ENCODE measurements at places on chromosomes 1 and 21. TPM values are rescaled to one million over a fixed set of nuclear protein-coding genes. Genes with fewer than 3 reads are reported as not detected.

GRCh38 chr1:85957760-85958159, 198.8 kb downstream of the COL24A1 start:
- H3K36me3 ChIP-seq = no peaks in the 10 kb centered on the region
- DNase-seq = no peak
- no peak overlapping the region for H3K27ac ChIP-seq
- no peaks in the 10 kb centered on the region for H3K4me1 ChIP-seq
- H3K4me3 ChIP-seq = no peak overlapping the region

DNA sequence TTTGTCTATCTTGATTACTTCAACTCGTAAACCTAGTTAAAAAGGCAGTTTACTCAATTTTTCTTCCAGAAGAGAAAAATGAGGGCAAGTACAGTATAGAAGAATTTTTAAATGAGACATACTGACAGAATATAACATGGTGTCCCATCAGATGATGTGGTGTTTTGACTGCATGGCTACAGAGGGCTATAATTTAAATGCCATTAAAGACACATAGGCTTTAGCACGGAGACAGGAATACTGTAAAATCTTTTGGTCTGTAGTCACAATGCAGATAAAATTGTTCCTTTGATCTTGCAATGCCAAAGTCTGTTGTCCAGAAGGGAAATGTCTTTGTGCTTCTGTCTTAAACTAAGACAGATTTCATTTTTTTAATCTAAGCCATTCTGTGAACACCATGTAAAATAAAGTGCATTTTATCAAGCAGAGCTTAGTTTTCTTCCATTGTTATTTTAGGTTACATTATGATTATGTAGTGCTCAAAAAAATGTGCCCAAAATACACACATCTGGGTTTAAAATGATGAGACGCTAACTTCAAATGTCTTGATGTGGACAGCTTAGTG, 249.6 kb downstream of the PTPRC start:
- no peaks in the 10 kb centered on the region for H3K36me3 ChIP-seq
- no peak overlapping the region for H3K4me3 ChIP-seq
- no peak for DNase-seq
- no peak overlapping the region for H3K27ac ChIP-seq
- H3K27me3 ChIP-seq = no peaks in the 10 kb centered on the region
- H3K4me1 ChIP-seq = peaks cover 18% of the 10 kb centered on the region

DNA sequence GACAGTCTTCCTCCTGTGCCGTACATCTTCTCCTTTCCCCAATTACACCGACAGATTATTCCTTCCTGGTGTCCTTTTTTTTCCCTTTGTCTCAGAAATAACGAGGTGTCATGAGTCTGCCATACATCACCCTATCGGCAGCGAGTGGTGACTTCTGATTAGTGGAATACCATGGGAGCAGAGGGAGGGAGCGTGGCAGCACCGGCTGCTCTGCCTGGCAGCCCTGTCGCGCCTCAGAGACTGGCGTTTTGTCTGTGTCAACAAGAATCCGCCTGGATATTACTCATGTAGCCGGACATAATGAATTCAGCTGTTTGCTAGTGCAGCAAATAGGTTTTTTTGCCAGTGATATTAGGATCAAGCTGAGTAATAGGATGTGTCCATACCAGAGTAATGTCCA, 51.8 kb downstream of the UTP25 start:
- H3K27ac ChIP-seq = no peak overlapping the region
- H3K4me1 ChIP-seq = peaks cover 3% of the 10 kb centered on the region
- no peaks in the 10 kb centered on the region for H3K27me3 ChIP-seq
- no peaks in the 10 kb centered on the region for H3K36me3 ChIP-seq
- no peak overlapping the region for H3K4me3 ChIP-seq

DNA sequence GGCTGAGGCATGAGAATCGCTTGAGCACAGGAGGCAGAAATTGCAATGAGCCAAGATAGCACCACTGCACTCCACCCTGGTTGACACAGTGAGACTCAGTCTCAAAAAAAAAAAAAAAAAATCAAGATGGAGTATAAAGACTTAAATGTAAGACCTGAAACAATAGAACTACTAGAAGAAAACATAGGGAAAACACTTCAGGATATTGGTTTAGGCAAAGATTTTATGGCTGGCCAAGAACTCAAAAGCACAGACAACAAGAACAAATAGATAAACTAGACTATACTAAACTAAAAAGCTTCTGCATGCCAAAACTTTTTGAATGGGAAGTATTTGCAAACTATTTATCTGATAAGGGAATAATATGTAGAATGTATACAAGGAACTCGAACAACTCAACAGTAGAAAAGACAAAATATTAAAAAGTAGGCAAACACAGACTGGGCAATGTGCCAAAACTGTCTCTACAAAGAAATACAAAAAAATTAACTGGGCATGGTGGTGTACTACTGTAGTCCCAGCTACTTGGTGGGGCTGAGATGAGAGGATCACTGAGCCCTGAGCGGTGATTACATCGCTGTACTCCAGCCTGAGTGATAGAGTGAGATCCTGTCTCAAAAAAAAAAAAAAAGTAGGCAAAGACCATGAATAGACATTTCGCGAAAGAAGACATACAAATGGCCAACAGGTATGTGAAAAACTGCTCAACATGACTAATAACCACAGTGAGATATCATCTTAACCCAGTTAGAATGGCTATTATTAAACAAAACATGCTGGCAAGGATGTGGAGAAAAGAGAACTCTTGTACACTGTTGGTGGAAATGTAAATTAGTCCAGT, 25.3 kb downstream of the DTL start:
- no peak for DNase-seq
- H3K4me3 ChIP-seq = no peak overlapping the region
- no peaks in the 10 kb centered on the region for H3K36me3 ChIP-seq
- no peak overlapping the region for H3K27ac ChIP-seq

GRCh38 chr1:56175211-56175610, 404.2 kb downstream of the PLPP3 start:
- H3K27ac ChIP-seq = no peak overlapping the region
- no peaks in the 10 kb centered on the region for H3K36me3 ChIP-seq
- no peak overlapping the region for H3K4me3 ChIP-seq
- H3K4me1 ChIP-seq = no peaks in the 10 kb centered on the region

Gene ARV1
- total RNA-seq = 24.1 TPM

- H3K4me3 ChIP-seq = no peak overlapping the region
- H3K27ac ChIP-seq = no peak overlapping the region
- H3K36me3 ChIP-seq = no peaks in the 10 kb centered on the region
- H3K4me1 ChIP-seq = no peaks in the 10 kb centered on the region
Measured at GRCh38 chr1:12249181-12249580, 19.4 kb downstream of the VPS13D start.

DNA sequence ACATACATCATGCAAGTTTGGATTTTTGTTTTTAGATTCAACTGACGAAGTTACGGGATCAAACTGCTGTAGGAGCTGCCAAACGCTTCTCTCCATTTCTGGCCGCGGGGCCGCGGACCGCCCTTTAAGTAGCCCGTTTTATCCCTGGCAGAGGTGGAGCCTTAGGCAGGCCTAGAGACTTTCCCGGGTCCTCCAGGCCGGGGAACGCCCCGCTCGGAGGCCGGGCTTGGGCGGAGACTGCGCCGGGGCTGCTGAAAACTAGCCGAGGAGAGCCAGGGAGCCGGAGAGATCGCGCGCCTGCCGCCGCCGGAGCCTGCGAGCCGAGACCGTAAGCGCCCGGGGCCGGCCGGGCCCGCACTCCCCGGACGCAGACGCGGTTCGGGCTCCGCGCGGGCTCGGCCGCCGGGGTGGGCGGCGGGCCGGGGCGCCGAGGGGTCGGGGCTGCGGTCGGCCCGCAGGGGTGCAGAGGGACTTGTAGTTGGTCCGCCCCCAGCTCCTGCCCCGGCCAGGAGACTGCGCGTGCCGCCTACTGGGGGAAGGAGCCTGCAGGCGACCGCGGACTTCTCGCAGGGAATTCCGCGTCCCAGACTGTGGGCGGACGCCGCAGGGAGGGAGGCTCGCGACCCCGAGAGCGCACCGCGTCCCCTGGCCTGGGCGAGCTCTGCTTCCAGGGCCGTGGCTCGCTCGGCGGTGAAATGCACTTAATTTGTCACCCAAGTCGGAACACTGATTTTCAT, at the start of gene EPHX1:
Gene EPHX1, plus strand, starts transcription at position 283 of the 737 bp plus-strand sequence. CDS start 18,606 bp downstream, outside the sequence.
- peak; percentile 94 for DNase-seq
- peak within 1 kb of the TSS; percentile 85 for H3K4me3 ChIP-seq

GRCh38 chr1:30008998-30009657, 714.3 kb downstream of the MATN1 start:
- H3K4me3 ChIP-seq = no peak overlapping the region
- DNase-seq = peak; percentile 55
- no peak overlapping the region for H3K27ac ChIP-seq
- H3K27me3 ChIP-seq = no peaks in the 10 kb centered on the region
- no peaks in the 10 kb centered on the region for H3K4me1 ChIP-seq
- no peaks in the 10 kb centered on the region for H3K36me3 ChIP-seq

Gene FCRL5
- 0.24 TPM for total RNA-seq

Gene CLCA4
- not detected for total RNA-seq

Gene MYOC
- not detected for total RNA-seq

DNA sequence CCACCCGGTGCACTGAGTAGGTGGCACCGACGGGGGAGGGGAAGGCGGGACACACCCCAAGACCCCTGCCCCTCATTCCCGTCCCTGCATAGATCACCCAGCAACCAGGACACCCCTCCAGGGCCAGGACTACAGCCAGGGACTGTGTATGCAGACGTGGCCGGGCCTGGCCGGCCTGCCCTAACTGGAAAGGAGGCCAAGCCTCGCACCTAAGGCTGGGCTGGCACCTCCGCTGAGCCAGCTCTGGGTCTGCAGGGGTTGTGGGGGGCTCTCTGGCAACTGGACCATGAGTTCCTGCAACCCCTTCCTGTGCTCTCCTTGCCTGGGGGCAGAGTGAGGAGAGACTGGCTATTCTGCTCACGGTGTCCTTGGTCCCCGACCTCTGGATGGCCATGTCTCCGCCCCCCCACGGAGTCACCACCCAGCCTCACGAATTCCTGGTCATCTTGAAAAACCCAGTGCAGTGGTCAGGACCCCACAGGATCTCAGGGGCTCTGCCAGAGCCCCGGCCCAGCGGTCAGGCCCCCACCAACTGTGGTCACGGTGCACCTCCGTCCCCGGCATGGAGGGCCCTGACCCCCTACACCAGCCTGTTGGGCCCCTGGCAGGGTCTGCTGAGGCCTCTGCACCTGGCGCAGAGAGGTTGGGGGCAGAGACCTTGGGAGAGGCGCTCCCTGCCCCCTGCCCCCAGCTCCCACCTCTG, 1.1 kb upstream of the FNDC10 start:
- no peak for DNase-seq
- no peaks in the 10 kb centered on the region for H3K27me3 ChIP-seq
- no peak overlapping the region for H3K4me3 ChIP-seq
- no peaks in the 10 kb centered on the region for H3K36me3 ChIP-seq
- no peak overlapping the region for H3K27ac ChIP-seq

Gene RGS18
- total RNA-seq = 4.1 TPM

DNA sequence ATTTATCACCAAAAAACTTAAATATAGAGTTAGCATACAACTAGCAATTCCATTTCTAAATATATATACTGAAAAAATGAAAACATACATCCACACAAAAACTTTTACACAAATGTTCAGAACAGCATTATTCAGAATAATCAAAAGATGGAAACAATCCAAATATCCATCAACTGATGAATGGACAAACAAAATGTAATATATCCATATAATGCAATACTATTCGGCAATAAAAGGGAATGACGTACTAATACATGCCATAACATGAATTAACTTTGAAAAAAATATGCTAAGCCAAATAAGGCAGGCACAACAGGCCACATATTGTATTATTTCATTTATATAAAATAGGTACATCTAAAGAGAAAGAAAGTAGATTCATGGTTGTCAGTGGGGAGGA, 33.9 kb downstream of the TUT4 start:
- no peaks in the 10 kb centered on the region for H3K4me1 ChIP-seq
- H3K27me3 ChIP-seq = no peaks in the 10 kb centered on the region
- H3K4me3 ChIP-seq = no peak overlapping the region
- no peak overlapping the region for H3K27ac ChIP-seq

Gene RXFP4
- not detected for total RNA-seq

GRCh38 chr1:55959136-55959548, 620.2 kb downstream of the PLPP3 start:
- H3K4me1 ChIP-seq = no peaks in the 10 kb centered on the region
- DNase-seq = no peak
- H3K27ac ChIP-seq = no peak overlapping the region
- H3K4me3 ChIP-seq = no peak overlapping the region
- no peaks in the 10 kb centered on the region for H3K27me3 ChIP-seq

GRCh38 chr1:28519946-28520725, 14.3 kb downstream of the RCC1 start:
- H3K27me3 ChIP-seq = no peaks in the 10 kb centered on the region
- no peak overlapping the region for H3K27ac ChIP-seq
- no peak overlapping the region for H3K4me3 ChIP-seq
- no peak for DNase-seq
- peaks cover 6% of the 10 kb centered on the region for H3K4me1 ChIP-seq

GRCh38 chr1:165570078-165570477, 26.3 kb downstream of the LRRC52 start:
- no peaks in the 10 kb centered on the region for H3K36me3 ChIP-seq
- no peak for DNase-seq
- H3K27ac ChIP-seq = no peak overlapping the region
- no peaks in the 10 kb centered on the region for H3K4me1 ChIP-seq
- H3K27me3 ChIP-seq = peaks cover 5% of the 10 kb centered on the region

DNA sequence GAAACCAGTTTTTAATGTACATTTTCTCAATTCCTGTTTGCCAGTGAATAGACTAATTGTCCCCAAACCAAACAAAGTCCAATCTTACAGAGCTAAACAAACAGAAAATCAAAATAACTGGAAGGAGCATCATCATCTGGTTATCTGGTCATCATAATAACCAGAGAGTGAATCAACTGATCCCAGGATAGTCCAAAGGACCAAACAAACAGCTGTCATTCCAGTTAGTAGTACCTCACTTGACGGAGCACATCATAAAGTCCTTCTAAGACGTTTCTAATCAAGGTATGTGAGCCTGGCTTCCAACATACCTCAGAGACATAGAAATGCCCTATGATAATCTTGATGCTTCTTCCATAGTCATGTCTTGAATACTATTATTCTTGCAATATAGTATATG, 240.5 kb downstream of the LTN1 start:
- DNase-seq = no peak
- H3K4me1 ChIP-seq = no peaks in the 10 kb centered on the region
- no peaks in the 10 kb centered on the region for H3K36me3 ChIP-seq
- no peaks in the 10 kb centered on the region for H3K27me3 ChIP-seq
- no peak overlapping the region for H3K27ac ChIP-seq
- H3K4me3 ChIP-seq = no peak overlapping the region

DNA sequence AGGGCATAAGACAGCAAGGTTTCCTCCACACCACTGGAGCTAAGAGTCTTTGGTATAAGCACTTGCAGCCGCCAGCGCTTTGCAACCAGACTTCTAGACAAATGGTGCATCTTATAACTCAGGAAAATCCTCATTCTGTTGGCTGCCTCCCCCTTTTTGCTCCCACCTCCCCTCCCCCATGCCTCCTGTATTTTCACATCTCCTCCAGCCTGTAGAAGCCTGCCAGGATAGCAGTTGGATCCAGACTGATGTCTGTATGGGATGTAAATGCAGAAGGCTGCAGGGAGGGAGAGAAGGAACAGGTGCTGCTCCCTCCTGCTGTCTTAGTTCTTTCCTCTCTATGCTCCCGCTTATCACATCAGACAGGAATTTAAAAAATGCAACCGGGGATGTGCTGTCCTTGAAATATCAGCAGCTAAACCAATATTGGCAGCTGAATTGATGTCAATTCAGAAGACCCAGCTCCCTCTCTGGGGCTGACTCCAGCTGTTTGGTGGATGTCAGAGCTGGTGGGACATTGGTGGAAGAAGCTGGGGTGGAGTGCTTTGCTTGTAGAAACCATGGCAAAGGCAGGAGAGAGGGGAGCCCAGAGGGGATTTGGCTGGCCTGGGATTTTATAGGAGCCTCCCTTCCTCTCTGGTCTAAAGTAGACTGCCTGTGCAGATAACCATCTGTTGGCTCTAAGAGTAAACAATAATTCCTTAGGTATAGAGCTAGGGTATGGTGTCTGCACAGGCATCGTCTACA, 53.5 kb downstream of the NFASC start:
- no peak for DNase-seq
- no peaks in the 10 kb centered on the region for H3K4me1 ChIP-seq
- H3K4me3 ChIP-seq = no peak overlapping the region

Gene SPATA45
- total RNA-seq = not detected

All from adrenal gland (tissue), 19 donors.